ENCODE measurements at places on chromosomes 1 and 21. TPM values are rescaled to one million over a fixed set of nuclear protein-coding genes. Genes with fewer than 3 reads are reported as not detected.
A peak's percentile ranks its signal among the peaks of the same experiment; 100 is the strongest.

RGS16 gene
- 0.54 TPM for polyA plus RNA-seq

PKP1 gene
- polyA plus RNA-seq = 0.01 TPM

FMOD gene
- 7.0 TPM for polyA plus RNA-seq

IGSF3 gene
- polyA plus RNA-seq = 0.44 TPM

SOX13 gene
- 9.1 TPM for polyA plus RNA-seq

C1orf185 gene
- polyA plus RNA-seq = not detected

FAM151A gene
- polyA plus RNA-seq = 3.9 TPM

POU3F1 gene
- polyA plus RNA-seq = not detected

TNFRSF8 gene
- polyA plus RNA-seq = 0.13 TPM

DMRTA2 gene
- polyA plus RNA-seq = not detected

IGSF5 gene
- polyA plus RNA-seq = not detected

GRCh38 chr1:101859941-101860340 is 136.8 kb downstream of the OLFM3 start:
- no peak for DNase-seq
- no peak overlapping the region for H3K4me3 ChIP-seq
- no peak overlapping the region for H3K27ac ChIP-seq
- no peaks in the 10 kb centered on the region for H3K4me1 ChIP-seq

DNA sequence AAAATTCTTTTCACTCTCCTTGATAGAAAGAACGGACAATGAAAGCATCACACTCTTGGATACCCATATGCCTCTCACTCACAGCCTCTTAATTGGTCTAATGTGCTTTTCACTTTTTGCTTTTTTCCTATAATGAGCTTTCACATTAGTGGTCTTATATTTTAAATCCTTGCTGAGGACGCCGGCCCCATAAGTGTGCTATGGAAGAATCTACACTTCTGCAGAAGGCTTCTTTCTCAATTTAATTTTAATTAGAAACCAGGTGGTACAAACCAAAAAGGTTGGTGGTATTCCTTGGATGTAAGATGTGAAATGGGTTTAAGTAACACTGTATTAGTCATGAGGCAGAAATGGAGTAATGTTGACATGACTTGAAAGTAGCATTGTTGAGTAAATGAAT is 190.6 kb upstream of the NFIA start:
- no peak overlapping the region for H3K27ac ChIP-seq
- no peak for DNase-seq
- H3K27me3 ChIP-seq = no peaks in the 10 kb centered on the region

DNA sequence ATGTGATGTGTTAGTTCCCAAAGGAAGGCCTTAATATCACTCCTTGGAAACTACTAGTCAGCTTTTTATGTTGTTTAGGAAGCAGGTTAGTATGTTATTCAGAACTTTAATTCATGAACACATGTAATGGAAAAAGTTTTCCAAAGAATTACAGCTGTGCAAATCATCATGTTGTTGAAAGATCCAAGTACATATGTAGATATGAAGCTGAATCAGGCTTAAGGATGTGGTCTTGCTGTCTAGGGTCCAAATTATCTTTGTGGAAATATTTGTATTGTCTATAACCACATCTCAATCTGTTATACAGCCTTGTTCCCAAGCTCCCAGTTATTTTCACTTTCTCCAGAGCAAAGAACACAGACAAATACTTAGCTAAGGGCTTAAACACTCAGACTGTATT is 231.6 kb downstream of the TPR start:
- H3K36me3 ChIP-seq = peaks cover 12% of the 10 kb centered on the region
- DNase-seq = no peak
- H3K27me3 ChIP-seq = no peaks in the 10 kb centered on the region
- no peak overlapping the region for H3K27ac ChIP-seq
- no peaks in the 10 kb centered on the region for H3K4me1 ChIP-seq

- no peak overlapping the region for H3K4me3 ChIP-seq
- no peaks in the 10 kb centered on the region for H3K36me3 ChIP-seq
- no peaks in the 10 kb centered on the region for H3K4me1 ChIP-seq
- no peak for DNase-seq
Observed at GRCh38 chr1:234154320-234155251, 218.7 kb upstream of the COA6 start.

DNA sequence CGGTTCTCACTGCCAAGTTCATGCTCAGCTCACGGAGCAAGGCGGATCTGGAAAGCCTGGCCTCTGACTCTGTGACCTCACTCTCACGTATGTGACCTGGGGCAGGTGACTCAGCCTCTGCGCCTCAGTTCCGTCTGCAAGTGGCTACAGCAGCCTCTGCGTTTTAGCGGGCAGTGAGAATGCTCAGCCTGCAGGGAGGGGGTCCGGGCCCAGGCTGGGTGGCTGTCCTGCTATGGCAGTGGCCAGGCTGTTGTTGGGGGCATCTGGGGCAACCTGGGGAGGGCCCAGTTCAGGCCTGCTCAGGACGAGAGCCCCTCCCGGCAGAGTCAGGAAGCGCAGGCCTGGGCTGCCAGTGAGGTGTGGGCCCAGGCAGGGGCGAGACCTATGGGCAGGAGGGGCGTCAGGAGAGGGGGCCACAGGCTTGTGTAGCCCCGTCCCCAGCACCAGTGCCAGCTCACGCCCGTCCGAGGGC is 27.9 kb downstream of the ARHGEF16 start:
- H3K27me3 ChIP-seq = no peaks in the 10 kb centered on the region
- DNase-seq = no peak
- no peaks in the 10 kb centered on the region for H3K36me3 ChIP-seq
- H3K27ac ChIP-seq = no peak overlapping the region

- H3K27me3 ChIP-seq = no peaks in the 10 kb centered on the region
- DNase-seq = no peak
- H3K36me3 ChIP-seq = peaks cover 50% of the 10 kb centered on the region
Observed at GRCh38 chr1:7810395-7810794, 26.3 kb downstream of the PER3 start.

- no peak overlapping the region for H3K4me3 ChIP-seq
- no peaks in the 10 kb centered on the region for H3K27me3 ChIP-seq
- no peaks in the 10 kb centered on the region for H3K36me3 ChIP-seq
- no peaks in the 10 kb centered on the region for H3K4me1 ChIP-seq
Observed at GRCh38 chr21:17758683-17759082, 60.5 kb downstream of the C21orf91 start.

DNA sequence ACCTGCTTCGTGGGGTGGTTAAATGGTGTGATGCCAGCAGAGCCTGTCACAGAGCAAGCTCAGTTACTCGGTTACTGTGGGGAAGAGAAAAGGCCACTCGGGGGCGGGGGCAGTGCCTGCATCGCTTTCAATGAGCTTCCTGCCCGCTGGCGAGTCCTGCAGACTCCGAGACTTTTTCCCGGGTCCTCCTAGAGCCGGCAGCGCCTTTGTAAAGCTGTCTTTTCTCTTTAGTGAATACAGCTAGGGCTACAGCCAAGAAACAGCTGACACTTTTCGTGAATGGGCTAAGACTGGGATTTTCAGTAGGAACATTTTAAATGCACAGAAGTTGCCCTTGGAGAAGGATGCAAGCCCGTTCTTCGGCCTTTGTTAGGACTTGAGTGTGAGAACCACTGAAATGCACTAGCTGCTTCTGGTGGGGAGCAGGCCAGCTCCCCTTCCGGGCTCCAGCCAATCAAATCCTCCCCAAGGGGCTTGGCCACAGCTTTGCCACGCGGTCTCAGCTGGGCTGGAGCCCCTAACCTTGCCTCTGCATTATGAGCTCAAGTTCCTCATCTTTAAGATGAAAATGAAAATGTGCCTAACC is 23.4 kb upstream of the EFHD2 start:
- H3K27ac ChIP-seq = no peak overlapping the region
- H3K36me3 ChIP-seq = no peaks in the 10 kb centered on the region
- H3K27me3 ChIP-seq = no peaks in the 10 kb centered on the region
- no peak overlapping the region for H3K4me3 ChIP-seq
- peaks cover 4% of the 10 kb centered on the region for H3K4me1 ChIP-seq

DNA sequence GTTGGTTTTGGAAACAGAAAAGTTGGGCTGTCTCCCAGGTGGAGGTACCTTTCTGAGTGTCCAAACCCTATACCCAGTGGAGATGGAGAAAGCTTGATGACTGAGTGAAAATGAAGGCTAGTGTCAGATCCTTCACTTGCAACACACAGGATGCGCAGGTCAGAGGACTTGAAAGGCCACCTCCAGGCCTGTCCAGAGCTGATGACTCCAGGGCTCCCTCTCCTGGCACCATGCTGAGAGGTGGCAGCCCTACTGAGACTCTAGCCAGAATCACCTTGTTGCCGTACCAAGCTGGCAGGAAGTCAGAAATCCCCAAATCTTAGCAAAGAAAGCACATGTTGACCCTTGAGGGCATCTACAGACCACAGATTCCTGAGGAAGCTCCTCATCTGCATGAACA is 16.4 kb downstream of the KNCN start:
- no peak overlapping the region for H3K27ac ChIP-seq
- peaks cover 7% of the 10 kb centered on the region for H3K4me1 ChIP-seq
- no peaks in the 10 kb centered on the region for H3K36me3 ChIP-seq
- no peak overlapping the region for H3K4me3 ChIP-seq
- DNase-seq = no peak

- no peaks in the 10 kb centered on the region for H3K36me3 ChIP-seq
- no peak overlapping the region for H3K27ac ChIP-seq
- no peaks in the 10 kb centered on the region for H3K4me1 ChIP-seq
- H3K4me3 ChIP-seq = no peak overlapping the region
Observed at GRCh38 chr1:178066908-178067614, 26.8 kb upstream of the RASAL2 start.

DNA sequence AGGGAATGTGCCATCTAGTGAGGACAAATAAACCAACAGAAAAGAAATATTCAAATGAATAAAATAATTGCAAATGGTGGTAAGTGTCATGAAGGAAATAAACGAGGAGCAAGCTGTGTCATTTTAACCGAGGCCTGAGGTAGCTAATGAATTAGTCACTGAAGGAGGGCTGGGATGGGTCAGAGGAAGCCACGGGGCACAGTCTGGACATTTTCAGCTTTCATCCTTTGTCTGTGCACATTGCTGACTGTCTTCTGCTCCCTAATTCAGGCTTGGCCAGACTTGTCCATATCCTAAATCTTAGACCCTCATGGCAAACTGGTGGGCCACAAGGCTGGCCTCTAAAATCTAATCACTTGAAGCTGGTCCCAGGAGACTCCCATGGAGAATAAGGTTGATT is 138.4 kb downstream of the RHOU start:
- no peaks in the 10 kb centered on the region for H3K4me1 ChIP-seq
- no peak for DNase-seq
- no peak overlapping the region for H3K27ac ChIP-seq
- no peaks in the 10 kb centered on the region for H3K27me3 ChIP-seq
- no peak overlapping the region for H3K4me3 ChIP-seq

DNA sequence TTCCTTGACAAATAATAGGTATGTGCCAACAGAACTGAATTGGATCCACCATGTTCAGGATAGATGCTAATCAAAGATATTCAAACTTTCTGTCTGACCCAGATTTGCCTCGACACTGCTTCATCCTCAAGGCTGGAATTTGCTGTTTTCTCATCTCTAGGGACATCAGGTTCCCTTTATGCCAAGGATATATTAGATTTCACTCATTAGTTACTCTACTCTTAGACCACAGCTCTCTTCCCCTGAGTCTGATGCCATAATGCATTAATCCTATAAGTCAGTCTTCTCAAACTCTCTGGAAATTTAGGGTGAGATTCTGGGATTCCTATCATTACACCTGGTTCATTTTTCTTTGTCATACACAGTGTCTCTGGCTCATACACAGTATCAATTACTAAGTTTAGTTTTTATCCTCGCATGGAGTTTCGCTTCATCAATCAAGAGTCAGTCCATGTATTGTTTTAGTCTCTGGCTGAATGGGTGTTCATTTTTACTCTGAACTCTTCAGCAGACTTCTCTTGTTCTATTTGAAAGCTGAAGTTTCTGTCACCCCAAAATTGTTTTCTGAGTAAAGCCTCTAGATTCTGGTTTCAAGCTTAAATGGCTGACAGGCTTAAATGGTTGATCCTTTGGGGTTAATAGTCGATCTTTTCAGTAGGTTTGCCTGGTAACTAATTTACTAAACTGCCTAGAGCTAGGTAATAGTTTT is 9.3 kb upstream of the DCAF6 start:
- peak overlapping the region; percentile 16 for H3K27ac ChIP-seq
- no peaks in the 10 kb centered on the region for H3K27me3 ChIP-seq
- DNase-seq = no peak
- H3K4me1 ChIP-seq = peaks cover 26% of the 10 kb centered on the region

GRCh38 chr21:45114475-45114874 is 40.1 kb downstream of the ADARB1 start:
- no peaks in the 10 kb centered on the region for H3K27me3 ChIP-seq
- no peaks in the 10 kb centered on the region for H3K4me1 ChIP-seq
- H3K4me3 ChIP-seq = no peak overlapping the region
- H3K36me3 ChIP-seq = no peaks in the 10 kb centered on the region
- H3K27ac ChIP-seq = no peak overlapping the region

DNA sequence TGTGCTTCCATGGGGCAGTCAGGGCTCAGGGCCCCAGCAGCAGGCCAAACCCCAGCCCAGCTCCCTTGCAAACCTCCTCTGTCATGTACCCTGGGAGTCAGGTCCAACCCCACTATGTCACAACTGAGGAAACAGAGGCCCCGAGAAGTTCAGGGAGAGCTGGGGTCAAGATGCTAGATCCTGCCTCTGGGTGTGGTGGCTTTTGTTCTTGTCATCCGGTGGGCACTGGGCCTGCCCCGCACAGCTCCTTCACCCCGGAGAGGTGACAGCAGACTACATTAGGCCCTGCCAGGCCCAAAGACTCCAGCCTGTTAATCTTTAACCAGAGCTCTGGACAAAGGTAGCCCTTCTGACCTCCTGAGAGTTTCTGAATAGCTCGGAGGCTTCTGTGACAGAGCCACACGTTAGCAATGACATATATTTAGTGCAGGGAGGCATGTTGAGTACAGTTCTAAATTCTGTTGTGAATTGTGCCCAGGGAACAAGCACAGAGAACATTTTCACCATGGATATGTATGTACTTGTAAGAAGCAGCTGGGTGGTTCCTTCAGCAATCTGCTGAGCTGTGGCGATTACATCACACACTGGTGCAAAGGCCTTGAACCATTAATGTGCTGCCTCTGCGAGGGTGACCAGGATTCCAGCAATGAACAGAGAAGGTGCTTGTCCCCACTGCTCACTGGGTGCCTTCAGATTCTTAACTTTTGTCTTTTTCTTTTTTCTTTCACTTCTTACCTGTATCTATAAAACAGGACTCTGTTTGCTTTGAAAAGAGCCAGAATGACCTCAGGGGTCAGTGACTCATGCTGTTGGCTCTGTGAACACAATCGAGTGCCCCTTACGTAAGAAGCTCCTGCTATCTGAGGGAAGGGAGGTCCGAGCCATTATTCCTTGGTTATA is 102.8 kb downstream of the RHOU start:
- no peaks in the 10 kb centered on the region for H3K27me3 ChIP-seq
- H3K4me1 ChIP-seq = peaks cover 5% of the 10 kb centered on the region

DNA sequence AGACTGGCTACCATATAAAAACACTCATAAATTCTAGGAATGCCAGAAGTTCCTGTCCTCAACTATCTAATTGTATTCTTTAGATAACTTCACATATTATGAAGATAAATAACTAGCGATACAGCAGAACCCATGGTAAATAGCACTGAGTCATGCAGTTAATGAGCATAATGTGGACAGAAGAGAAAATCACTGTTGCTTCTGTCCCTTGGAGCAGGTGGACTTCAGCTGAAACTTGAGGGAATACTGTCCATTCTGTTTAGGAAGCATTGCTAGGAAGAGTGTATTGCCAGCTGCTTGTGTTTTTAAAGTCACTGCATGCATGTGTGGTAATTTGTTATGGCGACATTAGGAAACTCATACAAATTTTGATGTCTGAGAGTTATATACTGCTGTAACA is 854.4 kb downstream of the LTN1 start:
- H3K36me3 ChIP-seq = no peaks in the 10 kb centered on the region
- H3K27me3 ChIP-seq = no peaks in the 10 kb centered on the region
- no peaks in the 10 kb centered on the region for H3K4me1 ChIP-seq
- DNase-seq = no peak
- no peak overlapping the region for H3K4me3 ChIP-seq

Data from liver (tissue), 10 donors.